H1 (cell line): ENCODE measurements at places on chromosomes 13 and 19. TPM values are rescaled to one million over a fixed set of nuclear protein-coding genes. Genes with fewer than 3 reads are reported as not detected.

DNA sequence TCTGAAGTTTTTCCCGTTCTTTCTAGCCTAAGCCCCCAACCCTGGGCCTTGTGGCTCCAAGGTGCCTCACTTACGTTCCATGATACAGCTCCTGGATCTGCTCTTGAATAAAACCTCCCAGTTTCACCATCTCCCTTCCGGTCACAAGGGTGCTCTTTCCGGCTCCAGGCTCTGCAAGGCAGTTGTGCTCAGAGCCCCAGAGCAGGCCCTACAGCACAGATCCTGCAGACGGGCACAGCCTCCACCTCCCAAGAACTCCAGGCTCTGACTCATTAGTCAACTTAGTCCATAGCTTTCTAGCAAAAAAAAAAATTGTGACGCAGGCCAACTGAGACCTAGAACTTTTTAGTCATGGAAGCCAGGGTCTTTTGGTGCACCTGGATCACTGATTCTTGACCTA lies 33.9 kb upstream of the SLC7A10 start:
- DNase-seq, result no peak

DNA sequence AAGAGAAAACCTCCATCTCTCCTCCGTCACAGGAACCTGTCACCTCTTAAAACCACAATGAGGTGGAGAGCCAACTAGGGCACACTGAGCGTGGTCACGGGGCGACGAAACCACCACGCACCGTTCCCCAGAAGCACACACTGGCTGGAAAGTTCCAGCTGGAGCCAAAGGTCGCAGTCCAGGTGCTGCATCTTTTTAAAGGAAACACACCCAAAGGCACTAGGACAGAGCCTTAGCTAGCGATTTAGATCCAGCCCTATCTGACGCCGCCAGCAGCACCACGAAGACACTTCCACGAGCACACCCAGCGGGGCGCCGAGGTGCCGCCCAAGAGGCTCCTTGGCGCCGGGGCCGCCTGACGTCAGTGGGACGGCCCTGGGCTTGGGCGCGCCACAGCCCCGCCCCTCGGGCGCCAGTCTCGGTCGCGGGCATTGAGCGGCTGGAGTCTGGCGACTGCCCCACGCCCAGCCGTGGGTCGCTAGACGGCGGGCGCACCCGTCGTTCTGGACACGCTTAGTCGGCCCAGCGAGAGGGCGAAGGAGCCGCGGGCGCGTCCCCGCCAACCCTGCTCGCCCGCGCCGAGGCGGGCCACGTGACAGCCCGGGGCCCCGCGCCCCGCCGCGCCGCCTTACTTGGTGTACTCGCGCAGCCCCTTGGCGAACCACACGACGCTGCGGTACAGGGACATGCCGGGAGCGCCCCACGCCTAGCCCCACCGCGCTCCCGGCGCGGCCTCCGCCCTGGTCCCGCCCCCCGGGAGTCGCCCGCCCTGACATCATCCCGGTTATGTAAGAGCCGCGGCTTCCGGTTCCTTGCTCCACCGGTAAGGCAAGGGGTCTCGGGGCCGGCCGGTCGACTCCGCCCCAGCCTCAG lies at the start of gene DHRS12:
DHRS12 (minus strand) TSS at position 742 of the 873 bp plus-strand sequence. CDS start 4,504 bp downstream, outside the sequence.
- DNase-seq, result no peak

- no peak for DNase-seq
Measured at GRCh38 chr13:30173303-30173610, 134.1 kb downstream of the KATNAL1 start.

- DNase-seq, result no peak
Measured at GRCh38 chr19:44539236-44539826, 9.9 kb upstream of the CEACAM20 start.

- DNase-seq, result no peak
Measured at GRCh38 chr19:1295169-1296012, 9.7 kb downstream of the EFNA2 start.

DNA sequence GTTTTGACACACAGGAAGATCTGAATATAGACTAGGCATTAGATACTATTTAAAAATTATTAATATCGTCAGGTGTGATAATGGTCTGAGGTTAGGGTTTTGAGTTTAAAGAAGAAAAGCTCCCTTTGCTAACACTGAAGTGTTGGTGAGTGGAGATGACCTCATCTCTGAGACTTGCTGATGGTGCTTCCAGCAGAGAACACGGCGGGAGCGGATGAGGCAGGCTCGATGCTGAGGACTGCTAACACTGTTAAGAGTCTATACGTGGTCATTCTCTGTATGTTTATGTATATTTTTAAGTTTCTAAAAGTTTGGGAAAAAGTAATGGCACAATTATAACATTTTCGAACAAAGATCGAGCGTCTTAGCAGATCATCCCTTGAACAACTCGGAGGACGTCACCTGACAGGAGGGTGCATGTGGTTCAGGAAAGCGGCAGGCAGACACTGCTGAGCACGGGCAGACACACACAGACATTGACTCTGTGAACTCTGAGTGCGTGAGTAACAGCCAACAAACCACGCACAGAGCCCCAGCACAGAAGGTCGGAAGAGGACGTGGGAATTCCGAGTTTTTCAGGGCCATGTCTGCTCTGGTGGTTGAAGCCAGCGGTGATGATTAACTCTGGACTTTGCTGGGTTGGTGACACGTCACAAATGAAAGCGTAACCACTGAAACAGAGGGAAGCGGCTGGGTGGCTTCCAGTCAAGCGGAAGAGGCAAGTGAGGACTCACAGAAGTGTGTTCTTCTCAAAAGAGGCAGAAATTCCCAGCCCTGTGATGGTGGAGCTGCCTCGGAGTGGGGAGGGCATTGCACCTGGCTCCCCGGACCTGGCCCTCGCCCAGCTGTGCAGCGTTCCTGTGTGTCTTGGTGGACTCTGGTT lies 91.9 kb upstream of the TEX29 start:
- DNase-seq, result no peak

GRCh38 chr19:36771261-36772231 lies 1.1 kb downstream of the ZNF850 start:
- peak; percentile 85 for DNase-seq

GRCh38 chr19:33726756-33727155 lies 69.9 kb upstream of the KCTD15 start:
- no peak for DNase-seq

DNA sequence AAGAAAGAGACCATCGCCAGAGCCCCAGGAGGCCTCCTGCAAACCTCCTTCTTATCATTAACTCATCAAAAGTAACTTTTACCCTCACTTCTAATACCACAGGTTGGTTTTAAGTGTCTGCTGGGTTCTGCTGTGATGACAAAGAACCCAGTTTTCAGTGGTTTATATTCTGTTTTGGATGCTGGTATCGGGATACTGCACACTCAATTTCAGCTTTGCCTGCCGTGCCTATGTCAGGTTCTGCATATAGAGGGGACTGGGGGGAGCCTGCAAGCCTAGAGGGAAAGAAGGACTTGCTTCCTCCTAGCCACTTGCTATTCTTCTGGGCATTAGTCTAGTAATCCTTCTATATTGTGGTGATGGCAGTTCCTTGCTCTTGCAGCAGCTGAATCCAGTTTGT lies 242.4 kb downstream of the KCNRG start:
- no peak for DNase-seq

DNA sequence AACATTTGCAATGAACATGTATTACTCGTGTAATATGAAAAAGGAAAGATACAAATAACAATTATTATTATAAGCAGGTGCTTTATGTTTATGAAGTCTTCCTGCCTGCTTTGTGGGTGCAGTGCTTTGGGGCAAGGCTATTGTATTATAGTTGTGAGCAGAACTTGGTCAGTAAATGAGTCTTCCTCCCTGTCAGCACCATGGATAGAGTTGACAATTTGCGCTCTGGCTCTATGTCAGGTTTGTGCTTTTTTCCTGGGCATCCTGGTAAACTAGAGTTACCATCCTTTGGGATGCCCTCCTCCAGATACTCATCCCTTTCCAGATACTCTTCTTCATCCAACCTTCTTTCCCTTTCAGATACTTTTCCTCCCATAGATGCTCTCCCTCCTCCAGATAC lies 19.6 kb downstream of the ERICH6B start:
- DNase-seq, result no peak

GRCh38 chr13:98755116-98755515 lies 2.6 kb upstream of the SLC15A1 start:
- no peak for DNase-seq

DNA sequence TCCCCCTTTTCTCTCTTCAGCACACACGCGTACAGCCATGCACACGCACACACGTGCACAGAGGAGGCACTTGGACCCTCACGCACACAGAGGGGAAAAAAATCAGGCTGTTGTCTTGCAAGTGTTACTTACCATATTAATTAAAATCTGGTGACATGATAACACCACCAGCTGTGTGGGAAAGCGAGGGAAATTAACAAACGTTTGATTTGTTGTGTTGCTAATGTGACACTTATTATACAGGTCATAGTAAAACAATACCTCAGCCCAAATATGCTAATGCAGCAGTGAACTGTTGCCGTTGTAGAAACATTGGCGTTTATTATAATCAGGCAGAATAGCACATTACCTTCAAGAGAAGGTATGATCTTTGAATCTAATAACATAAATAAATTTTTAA lies 211.7 kb downstream of the TEX29 start:
- DNase-seq, result peak; percentile 31

- peak; percentile 85 for DNase-seq
Measured at GRCh38 chr19:38229585-38230073, 5.6 kb upstream of the DPF1 start.

DNA sequence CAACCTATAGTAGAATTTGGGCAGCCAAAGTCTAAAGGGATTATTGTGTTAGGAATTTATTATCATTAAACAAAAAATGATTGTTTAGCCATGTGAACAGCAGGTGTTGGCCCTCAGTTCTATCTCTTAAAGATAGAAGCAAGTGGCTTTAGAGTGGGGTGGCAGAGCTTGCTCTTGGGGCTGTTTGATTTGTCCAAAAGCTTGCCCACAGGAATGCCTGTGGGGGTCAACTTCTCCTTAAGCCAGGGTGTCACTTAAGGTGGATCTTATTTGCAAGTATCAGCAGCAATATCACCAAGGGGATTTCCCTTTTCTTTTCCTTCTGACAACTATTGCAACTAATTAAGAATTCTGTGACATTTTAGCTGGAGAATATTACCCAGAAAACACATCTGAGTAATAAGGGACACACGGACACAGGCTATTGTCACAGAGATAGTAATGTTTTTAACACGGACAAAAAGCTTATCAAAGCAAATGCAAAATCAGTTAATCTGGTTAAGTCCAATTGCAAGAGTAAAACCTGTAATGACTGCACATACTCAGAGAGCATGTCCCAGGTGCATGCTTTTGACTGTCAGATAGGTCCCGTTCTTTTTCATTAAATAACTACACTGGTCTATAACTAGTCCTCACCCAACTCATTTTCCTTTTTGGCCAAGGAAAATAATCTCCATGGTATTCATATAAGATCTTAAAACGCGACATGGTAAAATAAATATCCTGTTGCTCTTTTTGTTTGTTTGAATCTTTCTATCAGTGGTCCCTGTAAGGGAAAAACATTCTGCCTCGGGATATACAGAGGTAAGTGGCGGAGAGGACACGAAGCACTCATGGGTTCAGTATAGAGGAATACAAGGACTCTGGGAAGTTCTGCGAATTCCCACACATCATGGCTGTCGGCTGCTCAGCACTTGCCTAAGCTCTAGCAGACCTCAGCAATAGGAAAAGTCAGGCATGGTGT lies 172.1 kb upstream of the RFC3 start:
- no peak for DNase-seq

- DNase-seq, result peak; percentile 79
Measured at GRCh38 chr19:49468746-49469447, 5.1 kb upstream of the FLT3LG start.

Gene ZNF253
- 5.9 and 8.3 TPM in 2 replicates for polyA plus RNA-seq

Gene MUC16
- polyA plus RNA-seq, result 0.60 and 0.72 TPM in 2 replicates

Gene ZNF699
- polyA plus RNA-seq, result 1.00 and 1.0 TPM in 2 replicates

Gene TMEM272
- polyA plus RNA-seq, result 0.05 and 0.06 TPM in 2 replicates

Gene RAB3A
- polyA plus RNA-seq, result 13.6 and 18.6 TPM in 2 replicates
